ENCODE measurements at places on chromosomes 16 and 17.

DNA sequence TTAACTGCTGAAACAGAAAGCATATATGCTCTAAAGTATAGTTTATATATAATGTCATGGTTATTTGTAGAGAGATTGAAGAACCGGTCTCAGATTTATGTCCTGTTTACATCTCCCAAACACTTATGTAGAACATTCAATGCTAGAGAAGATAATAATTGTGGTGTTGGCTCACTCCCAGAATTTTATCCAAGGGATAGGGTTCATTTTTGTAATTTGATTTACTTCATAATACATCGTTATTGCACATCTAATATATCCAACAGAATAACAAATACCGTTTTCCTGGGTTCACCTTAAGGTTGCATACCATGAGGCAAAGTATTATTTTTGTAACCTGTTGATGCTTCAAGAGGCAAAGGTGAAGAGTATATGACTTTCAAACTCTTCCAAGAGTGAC is 202.8 kb upstream of the TBX2 start:
- DNase-seq = no peak

DNA sequence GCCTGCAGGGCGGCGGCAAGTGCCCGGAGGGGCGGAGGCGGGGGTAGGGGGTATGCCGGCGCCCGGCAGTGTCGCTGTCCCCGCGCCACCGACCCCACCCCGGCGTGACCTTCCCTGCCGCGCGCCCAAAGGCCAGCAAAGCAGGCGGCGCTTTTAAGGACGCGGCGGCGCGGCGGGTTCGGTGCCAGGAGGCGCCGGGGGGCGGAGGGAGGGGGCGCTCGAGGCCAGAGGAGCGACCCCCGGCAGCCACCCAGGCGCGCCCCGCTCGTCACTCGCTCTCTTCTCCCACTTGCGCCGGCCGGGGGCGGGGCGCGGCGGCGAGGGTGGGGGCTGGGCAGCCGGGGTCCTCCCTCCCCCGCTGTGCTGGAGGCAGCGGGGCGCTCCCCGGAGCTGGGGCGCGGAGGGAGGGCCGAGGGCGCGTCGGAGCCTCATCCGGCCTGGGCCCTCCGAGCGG is 8.6 kb upstream of the BAHCC1 start:
- DNase-seq = no peak

DNA sequence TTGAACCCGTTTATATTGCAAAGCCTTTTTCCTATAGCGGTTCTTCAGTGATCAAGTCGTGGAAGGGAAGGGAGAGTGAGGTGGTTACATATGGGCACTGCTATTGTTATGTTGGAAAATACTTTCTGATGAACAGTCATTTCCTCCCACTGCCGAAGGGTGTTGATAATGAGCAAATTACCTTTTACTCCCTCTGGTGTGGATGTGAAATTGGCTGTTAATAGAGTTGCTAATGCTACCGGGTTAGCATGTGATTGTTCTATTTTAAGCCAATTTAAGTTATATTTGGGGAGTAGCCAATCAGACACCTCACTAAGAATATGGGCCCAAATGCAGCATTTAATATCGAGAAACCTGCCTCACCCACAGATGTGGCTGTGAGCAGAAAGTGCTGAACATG is 15.6 kb upstream of the PMFBP1 start:
- no peak for DNase-seq

DNA sequence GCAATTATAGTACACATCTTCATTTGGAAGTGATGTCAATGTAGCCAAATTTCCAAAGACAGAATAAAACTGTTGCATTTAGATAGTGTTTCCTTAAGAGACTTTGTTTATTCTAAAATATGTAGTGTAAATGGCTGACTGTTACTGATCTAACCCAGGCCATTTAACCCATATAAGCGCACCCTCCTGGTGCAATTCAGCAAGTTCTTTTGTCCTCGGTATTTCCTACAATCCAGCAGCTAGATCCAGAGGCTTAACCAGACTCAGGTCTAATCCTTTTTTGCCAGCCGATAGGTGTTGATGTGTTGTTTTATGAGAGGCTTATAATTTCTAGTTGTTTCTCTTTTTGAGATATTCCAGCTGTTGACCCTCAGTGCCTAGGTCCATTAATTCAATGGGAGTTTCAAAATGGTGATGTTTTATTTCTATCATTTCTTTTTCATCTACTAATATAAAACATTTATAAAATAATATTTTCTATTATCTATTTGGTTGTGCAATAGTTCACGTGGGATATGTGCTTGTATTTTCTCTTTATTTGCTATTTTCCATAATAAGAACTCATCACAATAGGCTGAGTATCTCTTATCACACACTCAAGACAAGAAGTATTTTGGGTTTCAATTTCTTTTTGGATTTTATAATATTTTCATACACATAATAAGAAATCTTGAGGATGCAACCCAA is 14.5 kb downstream of the ABCA9 start:
- DNase-seq = no peak

GRCh38 chr17:21177401-21177800 is 36.6 kb downstream of the TMEM11 start:
- DNase-seq = no peak

- DNase-seq = peak; percentile 43
These were observed at the start of gene ITGB4 for GRCh38 chr17:75720656-75721462. Gene ITGB4, plus strand, starts transcription at chr17:75721459. Its CDS starts 3,245 bp downstream, at chr17:75724704.

DNA sequence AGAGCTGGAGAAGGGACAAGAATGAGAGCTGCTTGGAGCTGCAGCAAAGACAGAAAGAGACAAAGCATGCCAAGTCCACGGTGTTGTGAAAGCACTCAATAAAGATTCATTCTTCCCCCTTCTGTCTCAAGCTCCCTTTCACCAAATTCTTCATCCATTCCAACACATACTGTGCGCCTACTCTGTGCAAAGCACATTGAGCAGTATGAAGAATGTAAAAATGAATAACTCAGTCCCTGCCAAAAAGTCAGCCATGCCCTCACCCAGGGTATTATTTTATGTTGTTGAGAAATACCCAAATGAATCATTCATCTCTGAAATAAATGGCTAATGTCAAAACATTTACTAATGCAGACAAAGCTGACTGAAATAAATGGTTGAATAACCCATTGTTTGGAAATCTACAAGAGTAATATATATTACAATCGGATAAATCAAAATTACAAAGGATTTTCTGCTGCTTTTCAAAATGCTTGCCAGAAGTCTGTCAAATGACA is 282.9 kb upstream of the IRX5 start:
- DNase-seq = no peak

DNA sequence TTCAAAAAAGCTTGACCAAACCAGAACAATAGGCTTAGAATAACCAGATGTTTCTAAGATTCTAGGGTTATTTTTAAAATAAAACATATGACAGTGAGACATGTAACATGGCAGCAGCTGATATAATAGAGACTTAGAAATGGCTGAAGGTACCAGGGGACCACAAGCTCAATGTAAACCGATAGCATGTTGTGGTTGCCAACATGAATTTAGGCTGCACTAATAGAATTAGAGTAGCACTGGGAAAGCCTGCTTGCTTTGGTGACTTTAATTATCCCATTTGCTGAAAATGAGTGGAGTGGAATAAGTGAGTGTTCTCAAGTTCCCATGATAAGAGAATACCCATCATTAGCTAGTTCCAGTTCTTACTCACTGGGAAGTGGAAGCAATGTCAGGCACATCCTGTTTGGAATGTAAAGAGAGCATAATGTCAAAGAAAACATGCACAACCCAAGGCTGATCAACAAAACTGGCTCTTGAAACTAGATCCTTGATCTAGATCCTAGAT is 621.2 kb upstream of the CDH5 start:
- no peak for DNase-seq

DNA sequence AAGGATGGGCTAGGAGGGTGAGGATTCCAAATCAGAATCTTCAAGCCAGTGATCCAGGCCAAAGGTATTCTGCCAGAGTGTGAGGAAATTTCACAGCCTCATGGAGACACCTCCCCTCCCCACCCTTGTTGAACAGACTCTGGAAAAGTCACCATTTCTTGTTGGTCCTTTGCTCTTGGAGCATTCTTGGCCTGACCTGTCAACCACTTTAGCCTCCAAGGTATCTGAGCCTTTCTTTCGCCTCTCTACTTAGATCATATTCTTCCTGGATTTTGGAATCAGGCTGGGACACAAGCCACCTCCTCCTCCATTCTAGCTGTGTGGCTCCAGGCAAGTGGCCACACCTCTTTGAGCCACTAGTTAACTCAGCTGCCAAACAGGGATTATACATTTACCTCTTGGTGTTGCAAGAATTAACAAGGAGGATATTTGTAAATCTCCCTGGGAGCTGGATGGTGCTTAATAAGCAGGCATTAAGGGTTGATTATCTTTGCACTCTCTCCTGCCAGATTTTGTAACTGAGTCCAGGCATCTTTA is 193.5 kb downstream of the WWOX start:
- no peak for DNase-seq

- no peak for DNase-seq
These were observed 62.6 kb downstream of the ZFHX3 start for GRCh38 chr16:72985148-72985941.

GRCh38 chr17:76481071-76481655 is 13.8 kb downstream of the AANAT start:
- DNase-seq = no peak

DNA sequence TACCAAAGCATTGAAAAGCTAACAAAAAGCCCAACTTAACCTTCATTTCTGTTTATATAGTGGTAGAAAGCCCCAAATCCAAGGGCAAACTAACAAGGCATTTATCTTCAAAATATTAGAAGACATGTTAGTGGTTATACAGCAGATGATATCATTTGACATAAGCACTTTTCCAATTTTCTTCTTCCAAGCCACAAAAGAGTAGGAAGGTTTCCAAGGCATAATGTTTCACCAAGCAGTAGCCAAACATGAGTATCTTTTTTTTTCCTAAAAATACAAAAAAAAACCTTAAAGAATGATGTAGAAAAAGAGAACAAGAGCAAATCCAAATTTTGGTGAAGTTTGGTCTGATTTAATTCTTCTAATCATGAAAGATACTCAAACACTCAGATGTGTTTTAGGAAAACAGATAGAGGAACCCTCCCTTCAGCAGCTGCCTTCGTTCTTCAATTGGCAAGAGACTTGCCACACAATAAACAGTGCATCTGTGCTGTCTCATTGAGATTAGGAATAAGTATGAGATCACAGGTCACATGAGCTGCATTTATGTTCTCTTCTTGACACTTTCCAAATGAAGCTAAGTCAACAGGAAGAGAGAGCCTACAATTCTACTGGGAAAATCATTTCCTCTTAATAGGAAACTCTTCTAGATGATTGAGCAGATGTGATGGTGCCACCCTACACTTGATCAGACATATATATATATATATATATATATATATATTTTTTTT is 106.7 kb downstream of the TTC19 start:
- no peak for DNase-seq

DNA sequence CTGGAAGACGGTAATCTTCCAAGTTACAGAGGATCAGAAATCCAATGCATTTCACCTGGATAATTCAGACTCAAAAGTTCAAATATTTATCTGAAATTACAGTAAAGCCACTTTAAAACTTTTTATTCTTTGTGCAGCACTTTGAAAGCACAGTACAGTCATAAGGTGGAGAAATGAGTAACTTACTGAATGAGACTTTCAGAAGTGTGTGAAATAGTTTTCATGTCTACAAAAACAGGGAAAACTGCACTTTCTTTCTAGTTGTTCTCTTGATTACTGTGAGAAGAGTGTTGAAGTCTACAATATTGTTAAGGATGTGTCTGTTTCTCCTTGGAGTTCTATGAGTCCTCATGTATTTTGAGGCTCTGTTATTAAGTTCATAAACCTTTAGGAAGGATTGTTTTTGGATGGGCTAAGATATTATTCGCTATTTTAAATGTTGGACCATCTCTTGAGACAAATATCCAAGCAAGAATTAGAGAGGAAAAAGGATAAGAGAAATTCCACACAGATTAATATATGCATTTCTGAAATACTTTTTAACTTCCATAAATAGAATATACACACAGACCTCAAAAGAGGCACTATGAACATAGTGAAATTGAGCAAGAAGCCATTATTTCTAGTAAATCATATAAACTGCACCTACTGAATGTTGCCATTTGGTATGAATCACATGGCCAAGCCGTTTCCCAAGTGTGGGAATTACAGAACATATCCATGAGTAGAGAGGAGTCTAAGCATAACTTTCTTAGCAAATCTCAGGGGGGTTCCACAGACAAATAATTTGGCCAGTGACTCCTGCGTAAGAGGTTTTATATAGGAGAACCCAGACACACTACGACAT is 83.6 kb upstream of the PLEKHM1 start:
- no peak for DNase-seq

GRCh38 chr16:30902029-30902972 is 5.9 kb downstream of the CTF1 start:
- no peak for DNase-seq

DNA sequence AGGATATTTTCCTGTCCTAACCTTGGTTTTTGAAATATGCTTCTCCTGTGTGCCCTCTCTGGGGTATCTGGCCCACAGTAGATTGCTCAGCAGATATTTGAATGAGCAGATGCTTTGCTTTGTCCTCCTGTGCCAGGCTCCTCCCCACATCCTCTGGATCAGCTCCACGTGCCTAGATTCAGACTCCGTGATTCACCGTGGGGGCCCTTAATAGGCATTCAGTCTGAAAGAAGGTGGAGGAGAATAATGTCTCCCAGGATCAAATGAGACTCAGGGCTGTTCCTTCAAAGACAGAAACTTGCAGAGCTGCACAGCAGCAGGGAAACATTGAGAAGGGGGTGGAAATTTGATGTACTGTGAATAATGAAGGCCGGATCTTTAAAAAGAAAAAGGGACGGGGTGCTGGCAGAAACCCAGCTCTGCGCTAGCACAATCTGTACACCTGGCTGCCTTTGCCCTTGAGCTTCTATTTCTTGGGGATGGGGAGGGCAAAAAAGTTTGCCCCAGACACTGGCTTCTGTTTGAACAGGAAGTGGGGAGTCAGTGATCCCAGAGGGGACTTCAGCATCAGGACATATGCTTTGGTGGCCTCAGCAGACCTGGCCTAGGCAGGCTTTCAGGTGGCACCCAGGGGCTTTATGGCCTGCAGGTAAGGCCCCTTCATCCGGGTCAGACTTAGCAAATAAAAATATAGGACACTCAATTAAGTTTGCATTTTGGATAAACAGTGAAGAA is 15.9 kb upstream of the SLC12A3 start:
- DNase-seq = no peak

GRCh38 chr17:5373112-5373511 is 46.4 kb downstream of the NUP88 start:
- DNase-seq = no peak

GRCh38 chr17:63477480-63478440 is 899 bp downstream of the ACE start:
- no peak for DNase-seq

- no peak for DNase-seq
These were observed 12.0 kb downstream of the CORO7 start for GRCh38 chr16:4404247-4404966.

DNA sequence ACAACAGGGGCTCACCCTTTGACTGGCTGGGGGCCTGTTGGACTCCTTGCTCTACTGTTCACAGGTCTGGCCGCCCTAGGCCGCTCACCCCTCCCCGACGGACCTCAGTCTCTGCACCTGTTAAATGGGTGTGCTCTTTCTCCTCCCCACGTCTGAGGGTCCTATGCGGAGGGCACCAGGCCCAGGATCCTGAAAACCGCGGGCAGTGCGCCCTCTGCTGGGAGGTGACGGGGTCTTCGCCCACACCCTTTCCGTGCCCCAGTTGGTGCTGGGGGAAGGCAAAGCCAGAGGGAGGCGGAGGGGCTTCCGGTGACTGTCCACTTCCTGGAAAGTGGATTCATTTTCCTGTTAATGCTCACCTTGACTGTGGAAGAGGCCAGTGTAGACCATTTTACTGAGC is 1010.9 kb downstream of the KCNJ18 start:
- no peak for DNase-seq
